ENCODE measurements at places on chromosomes 12 and 14.

DNA sequence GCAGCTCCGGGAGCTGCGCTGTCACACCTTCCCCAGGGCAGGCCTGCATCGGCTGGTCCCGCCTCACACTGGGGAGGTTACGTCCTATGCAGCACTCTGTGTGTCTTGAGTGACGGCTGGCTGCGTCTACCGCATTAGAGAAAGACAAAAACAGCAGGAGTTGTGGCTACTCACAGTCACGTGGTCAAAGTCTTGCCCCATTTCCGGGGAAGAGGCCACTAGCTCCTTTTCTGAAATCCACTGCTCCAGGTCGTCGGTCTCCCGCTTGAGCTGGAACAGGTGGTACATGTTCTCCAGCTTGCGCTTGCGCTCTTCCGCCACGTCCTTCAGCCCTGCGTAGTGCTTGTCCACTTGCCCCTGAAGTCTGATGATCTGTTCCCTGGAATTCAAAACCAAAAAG lies 68.8 kb downstream of the PLEKHG3 start:
- no peak for DNase-seq

DNA sequence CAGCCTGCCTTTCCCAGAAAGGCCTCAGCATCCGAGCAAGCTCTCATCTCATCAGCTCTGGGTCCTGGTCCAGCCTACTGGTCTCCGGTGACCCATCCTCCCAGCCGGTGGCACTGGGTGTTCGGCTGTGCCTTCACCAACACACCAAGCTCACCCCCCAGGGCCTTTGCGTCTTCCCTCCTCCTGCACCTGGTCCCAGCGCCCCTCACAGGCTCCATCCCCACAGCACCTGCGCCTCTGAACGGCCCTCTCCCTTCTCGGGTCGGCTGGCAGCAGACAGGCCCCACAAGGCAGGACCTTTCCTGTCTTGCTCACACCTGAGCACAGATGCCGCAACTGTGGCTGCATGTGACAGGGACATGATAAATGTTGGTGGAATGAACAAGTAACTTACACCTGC lies 13.1 kb downstream of the P2RX2 start:
- no peak for DNase-seq

DNA sequence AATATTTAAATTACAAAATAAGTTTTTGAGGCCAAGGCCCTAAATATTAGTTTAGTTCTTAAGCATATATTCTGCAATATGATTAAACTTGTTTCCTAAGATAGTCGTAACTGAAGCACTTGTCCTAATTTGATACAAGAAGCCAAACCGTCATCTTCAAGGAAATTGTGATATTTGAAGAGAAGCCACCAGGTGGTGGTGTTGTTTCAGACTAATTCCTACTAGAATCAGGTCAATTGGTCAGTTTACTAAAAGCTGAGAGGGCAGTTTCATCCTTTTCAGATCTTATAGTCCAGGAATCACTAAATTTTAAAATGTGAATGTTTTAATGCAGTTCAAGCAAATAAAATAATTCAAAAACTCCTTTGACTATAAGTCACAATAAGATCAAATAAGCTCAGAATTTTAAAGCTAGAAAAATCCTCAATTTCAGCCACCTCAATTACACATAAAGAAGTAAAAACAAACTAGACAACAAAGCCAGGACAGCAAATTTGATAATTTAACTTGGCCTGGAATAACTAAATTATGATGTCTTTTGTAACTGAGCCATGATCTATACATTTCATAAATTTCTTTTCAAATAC lies 7.1 kb upstream of the ARL1 start:
- DNase-seq, result no peak

GRCh38 chr14:32728976-32729375 lies 209.7 kb upstream of the NPAS3 start:
- no peak for DNase-seq

- DNase-seq, result no peak
These were observed 140.8 kb downstream of the SCARB1 start for GRCh38 chr12:124722878-124723277.

DNA sequence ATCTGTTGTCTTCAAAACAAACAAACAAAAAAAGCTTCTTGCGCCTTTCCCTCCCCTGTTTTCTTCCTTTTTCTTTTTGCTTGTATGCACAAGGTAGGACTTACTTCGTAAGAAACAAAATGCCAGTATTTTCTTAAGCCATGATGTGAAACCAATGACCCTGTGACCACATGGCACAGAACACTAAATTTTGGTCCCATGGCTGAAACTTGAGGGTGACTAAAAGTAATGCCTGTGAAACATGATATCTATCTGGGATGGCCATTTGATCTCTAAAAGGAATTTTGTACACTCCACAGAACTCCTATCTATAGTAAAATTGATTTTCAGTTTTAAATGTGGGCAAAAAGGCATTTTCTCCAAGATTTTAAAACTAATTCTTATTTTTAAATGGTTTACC lies 63.6 kb downstream of the PAPOLA start:
- no peak for DNase-seq

DNA sequence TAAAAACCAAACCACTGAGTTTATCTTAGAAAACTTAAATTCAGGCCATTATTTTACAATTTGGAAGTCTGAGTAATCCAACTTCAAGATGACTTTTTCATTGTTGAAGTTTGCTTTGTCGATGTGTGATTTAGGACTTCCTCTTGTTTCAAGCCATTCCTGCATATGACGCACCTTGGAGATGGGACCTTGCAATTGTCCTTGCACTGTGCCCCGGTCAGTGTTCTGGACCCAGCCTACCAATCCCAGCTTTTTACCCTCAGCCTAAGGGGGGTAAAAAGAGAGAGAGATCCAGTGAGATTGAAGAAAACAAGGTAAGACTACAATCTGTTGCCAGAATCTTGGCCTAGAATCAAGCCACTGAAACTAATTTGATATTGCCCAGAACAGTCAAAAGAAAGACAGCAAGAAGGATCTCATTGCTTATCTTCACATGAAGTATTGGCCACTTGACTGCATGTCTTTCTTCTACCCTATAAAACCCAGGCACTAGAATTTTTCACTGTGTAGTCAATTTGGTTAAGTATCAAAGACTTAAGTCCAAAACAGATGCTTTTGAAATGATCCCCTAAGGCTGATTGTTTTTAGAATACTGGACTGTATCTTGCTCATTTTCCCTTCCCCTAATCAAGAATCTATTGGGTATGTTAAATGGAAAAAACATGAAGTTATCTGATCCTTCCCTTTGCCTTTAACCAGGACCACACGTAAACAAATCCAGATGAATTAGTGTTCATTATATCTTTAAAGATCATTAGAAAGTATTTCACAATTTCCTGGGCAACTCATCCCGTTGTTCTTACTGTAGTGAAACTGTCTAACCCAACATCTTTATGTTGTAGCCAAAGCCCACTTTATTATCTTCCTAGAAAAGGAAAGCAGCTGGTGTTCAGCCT lies 2.4 kb upstream of the MLH3 start:
- DNase-seq, result no peak

GRCh38 chr12:123621619-123622530 lies 11.6 kb downstream of the EIF2B1 start:
- DNase-seq, result no peak

- DNase-seq, result no peak
These were observed 190.2 kb downstream of the KIF26A start for GRCh38 chr14:104328607-104329006.

- DNase-seq, result no peak
These were observed 93.7 kb downstream of the TESC start for GRCh38 chr12:117005417-117006046.

DNA sequence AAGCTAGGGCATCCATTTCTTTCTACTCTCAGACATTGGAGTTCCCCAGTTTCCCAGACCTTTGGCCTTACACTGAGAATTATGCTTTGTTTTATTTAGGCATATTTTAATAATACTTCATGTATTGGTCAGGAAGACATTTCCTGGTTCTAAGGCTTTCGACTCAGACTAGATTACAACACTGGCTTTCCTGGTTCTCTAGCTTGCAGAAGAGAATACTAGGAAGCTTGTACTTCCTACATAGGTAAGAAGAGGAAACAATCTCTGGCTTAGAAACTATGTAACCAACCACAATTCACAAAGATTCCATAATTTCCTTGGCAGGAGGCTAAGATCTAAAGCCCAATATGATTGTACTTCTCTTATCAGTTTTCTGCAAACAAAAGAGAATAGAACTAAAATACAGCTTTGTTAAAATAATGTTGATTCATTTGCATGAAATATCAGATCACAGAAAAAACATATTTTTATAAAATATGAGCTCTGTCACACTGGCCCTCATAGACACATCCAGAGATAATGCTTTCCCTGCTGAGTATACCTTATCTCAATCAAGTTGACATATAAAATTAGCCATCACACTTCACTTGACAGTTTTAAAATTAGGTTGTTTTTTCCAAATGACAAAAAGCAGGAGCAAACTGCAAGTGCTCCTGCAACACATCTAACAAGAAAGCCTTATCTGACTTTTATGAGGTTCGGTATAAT lies 30.5 kb downstream of the CLEC2D start:
- DNase-seq, result no peak

DNA sequence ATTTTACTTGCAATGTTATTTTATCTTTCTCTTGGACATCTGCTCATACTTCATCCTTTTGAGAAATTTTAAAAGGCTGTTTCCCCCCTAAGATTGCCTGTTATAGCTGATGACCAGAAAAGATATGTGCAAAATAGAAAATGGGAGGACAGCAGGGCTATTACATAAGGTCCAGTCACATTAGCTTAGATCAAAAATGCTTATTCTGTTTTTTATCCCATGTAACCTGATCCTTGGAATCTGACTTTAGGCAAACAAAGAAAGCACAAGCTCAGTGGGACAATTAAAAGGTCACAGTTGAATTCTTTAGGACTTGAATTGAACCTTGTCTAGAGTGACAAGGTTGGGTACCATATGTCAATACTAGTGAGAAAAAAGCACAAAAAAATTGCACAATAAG lies 65.1 kb upstream of the TRHDE start:
- DNase-seq, result no peak

- no peak for DNase-seq
These were observed 16.1 kb downstream of the GRIP1 start for GRCh38 chr12:66662729-66663128.
